NCI-H226 (cell line): ENCODE measurements at places on chromosomes 2 and 18.

DNA sequence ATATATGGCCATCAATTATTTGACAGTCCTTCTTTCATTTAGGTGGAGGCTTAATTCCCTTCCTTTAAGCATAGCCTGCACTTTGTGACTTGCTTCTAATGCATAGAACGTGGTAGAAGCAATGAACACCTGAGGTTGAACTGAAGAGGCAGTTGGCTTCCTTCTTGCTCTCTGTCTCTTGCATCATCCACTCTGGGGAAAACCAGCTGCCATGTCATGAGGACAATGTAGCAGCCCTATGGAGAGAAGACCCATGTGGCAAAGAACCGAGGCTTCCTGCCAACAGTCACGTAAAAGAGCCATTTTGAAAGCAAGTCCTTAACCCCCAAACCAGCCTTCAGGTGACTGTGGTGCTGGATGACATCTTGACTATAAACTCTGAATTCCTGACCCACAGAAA lies 46.8 kb downstream of the ATOH8 start:
- no peak for DNase-seq

DNA sequence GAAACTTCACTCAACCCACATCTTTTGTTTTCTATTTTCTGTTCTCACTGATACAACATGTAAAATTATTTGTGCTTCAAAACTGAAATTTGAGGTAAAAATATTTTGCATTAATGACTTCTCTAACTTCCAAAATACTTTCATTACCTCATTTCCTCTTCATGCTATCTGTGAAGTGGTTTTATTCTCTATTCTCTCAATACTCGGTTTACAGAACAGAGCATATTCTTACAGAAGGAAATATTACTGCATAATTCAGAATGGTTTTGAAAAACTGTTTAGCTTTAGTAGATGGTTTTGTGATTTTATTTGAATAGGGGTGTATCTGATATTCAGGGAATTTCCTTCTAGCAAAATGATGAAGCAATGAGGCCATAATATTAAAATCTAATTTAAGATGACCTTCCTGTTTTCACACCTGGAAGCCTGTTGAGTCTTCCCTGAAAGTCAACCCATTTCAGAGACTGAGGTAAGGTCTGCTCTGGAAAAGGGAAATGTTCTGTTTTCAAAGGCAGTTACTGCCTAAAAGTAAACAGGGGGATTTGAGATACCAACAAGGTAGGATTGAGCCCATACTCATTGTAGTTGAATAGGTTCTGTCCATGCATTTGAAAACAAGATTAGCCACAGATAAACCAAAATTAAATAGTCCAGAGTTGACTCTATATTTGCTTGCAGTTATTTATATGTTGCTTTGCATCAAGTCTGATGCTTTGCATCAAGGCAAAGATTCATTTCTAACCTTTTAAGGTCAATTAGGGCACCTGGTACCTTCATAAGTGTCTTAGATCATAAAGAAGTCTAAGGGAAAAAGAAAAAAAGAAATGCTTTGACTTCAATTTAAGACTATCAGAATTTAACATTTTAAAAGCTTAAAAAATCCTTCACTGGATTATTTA lies 50.8 kb upstream of the PEX13 start:
- no peak for DNase-seq

GRCh38 chr2:202114291-202114690 lies 41.2 kb downstream of the KIAA2012 start:
- no peak for DNase-seq

- DNase-seq, result no peak
Observed at GRCh38 chr2:80496775-80497174, 192.2 kb upstream of the LRRTM1 start.

GRCh38 chr18:33665641-33666040 lies 87.6 kb downstream of the ASXL3 start:
- no peak for DNase-seq

DNA sequence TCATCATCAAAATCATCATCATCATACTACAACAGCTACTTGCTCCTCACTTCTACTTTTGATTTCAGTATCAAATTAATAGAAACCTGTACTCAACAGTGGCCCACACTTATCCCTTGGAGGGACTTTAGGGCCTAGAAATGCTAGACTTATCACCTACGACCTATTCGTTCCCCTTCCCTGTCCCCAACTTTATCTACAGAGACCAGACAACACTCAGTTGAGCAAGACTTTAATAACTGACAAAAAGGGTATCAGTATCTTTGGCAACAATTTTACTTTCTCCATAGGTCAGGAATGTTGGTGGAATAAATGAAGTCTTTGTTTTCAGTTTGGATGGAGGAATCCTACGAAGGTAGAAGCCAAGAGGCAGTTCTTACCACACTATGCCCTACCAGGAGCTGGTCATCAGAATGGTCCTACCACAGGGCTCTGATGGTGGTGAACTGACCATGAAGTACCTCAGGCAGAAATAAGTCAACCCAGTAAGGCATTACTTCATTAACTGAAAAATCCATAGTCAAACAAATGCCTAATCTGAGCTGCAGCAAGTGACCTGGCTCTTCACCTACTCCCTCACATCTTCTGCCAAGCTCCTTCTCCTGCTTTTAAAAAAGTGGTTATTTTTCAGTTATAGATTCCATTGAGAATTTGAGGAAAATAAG lies 26.6 kb downstream of the MBD2 start:
- DNase-seq, result no peak

- DNase-seq, result no peak
Observed at GRCh38 chr2:68907920-68908253, 36.7 kb upstream of the BMP10 start.

DNA sequence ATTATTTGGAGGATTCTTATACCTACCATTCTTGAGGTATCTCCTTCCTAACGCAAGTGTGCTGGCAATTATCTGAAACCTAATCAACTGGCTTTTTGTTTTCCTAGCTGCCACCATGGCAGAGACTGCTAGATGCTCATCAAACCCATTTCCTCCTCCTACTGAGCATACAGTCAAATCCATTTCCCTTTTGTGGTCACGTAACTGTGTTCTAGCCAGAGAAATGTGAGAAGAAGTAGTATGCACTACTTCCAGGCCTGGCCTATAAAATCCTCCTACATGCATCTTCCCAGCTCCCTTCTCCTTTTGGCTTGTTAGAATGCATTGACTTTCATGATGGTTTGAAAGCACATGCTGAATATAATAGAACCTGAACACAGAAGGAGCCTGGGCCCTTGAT lies 494.1 kb upstream of the MEIS1 start:
- no peak for DNase-seq

DNA sequence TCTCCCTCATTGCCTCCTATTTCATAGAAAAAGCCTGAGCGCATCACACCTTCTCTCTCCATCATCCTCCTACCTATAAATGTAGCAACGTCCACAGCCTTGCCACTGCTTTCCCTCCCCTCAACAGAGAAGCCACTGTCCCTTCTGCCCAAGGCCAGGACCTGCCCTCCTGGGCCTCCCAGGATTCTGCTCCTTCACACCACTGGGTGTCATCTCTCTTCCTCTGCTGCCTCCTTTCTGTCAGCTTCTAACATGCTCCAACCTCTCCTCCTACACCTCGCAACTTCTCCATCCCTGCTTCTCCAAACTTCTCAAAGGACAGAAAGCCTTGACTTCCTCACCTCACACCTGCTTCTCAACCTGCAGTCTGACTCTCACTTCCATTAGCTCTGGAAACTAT lies 21.2 kb upstream of the ME2 start:
- no peak for DNase-seq

DNA sequence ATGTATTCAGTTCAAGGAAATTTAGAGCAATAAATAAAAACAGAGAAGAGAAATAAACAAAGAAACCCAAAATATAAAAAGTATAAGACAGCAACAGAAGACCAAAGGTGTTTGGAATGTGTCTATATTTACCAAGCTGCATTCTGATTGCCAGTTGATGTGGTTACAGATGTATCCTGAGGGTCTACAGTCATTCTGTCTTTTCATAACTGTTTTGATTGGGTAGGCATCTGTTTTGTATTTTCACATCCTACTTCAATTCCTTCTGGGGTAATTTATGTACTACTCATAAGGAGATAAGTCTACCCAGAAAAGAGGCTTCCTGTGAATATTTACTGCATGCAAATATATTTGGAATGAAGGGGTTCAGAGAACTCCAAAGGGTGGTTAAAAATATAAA lies 596.8 kb upstream of the GCFC2 start:
- no peak for DNase-seq

- DNase-seq, result no peak
Observed at GRCh38 chr2:126824663-126825062, 74.0 kb upstream of the TEX51 start.

DNA sequence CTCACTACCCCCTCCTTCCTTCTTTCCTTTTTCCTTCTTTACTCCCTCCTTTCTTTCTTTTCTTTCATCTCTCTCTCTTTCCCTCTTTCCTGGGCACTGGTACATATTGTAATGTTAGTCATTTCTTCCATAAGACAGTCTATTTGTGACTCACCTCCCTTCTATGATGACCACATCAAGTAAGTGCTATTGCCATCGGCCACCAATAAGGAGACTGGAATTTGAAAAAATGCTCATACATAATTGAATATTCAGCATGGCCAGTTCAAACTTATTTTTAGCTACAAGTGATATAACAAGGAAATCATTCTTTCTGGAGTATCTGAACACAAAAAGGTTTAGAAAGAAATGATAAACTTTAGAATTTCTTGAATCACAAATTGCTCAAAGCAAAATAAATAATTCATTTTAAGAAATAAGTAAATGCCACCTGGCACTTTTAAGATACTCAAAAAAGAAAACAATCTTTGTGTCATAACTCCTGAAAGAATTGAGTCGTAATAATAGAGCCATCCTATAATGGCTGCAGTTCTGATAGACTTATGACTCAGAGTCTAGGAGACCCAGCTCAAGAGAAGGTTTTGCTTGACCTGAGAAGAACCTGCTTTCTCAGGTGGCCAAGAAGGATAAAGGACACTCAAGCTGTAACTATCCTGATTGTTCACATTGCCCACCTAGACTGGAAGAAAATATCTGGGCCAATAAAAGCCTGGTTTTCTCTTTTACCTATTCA lies 51.6 kb upstream of the CCBE1 start:
- DNase-seq, result peak; percentile 7

- DNase-seq, result no peak
Observed at GRCh38 chr2:25490217-25490616, 148.5 kb upstream of the DNMT3A start.

GRCh38 chr2:128373451-128374000 lies 54.9 kb upstream of the HS6ST1 start:
- no peak for DNase-seq

DNA sequence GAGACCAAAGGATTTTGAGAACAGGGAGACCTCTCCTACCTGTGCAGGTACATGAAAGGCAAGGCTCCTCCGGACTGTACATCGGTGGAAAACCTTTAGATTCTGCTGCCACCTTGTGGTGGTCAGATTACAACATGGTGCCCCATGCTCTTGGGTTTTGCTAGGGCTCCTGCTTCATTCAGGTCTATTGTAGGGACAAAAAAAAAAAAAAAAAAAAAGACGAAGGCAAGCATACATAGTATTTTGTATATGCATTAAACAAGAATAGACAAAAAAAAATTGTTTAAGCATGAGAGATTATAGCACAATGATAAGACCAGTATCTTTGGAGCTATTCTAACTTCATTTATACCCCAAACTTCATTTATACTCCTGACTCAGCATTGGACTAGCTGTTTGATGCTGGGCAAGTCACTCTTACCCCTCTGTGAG lies 27.4 kb upstream of the SPR start:
- DNase-seq, result peak; percentile 50

GRCh38 chr2:17638196-17638743 lies 97.8 kb downstream of the VSNL1 start:
- DNase-seq, result no peak

GRCh38 chr2:59353306-59353921 lies 1112.3 kb upstream of the FANCL start:
- DNase-seq, result no peak

GRCh38 chr2:42788882-42789281 lies 3.5 kb downstream of the HAAO start:
- DNase-seq, result no peak

- no peak for DNase-seq
Observed at GRCh38 chr2:6945087-6945813, 28.0 kb downstream of the RNF144A start.

GRCh38 chr2:38613849-38614213 lies 11.1 kb upstream of the HNRNPLL start:
- DNase-seq, result no peak

DNA sequence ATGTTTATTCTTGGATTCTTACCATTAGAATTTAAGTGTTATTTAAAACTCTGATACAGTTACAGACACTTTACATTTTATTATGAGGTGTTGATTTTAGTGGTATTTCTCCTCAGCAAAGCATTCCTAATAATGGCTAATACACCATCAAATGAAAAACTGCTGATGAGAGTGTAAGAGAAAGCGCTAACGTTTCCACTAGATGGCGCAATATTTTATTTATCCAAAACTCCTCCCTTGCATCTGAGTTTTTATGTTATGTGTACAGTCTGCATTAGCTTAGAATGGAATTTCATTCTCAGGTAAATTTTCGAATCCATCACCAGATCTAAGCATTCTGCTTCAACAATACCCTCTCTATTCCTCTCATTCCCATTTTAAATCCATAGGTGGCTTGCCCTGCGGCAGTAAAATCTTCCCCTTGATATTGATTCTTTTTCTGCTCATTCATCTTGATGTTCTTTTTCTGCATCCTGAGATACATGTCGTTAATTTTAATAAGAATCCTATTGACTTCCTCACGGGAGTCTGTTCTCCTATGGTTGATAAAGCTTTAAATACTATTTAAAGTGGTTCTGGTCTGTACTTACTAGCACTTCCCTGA lies 53.9 kb downstream of the PRKRA start:
- no peak for DNase-seq

DNA sequence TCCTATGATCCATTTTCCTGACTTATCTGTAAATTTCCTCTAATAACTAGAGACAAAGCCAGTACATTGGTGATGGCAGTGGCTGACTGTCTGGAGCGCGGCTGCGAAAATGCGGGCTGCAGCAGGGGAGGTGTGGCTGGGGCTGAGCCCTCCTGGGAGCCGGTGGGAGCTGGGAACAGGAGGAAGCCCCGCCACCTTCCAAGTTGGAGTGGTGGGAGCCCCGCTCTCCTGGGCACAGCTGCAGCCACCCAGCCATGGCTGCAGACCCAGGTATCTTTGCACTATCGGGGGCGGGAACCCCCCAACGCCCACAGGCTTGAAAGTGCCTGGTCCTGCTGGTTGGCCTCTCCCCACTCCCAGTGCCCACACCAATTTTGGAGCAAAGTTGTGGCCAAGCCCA lies 633.0 kb upstream of the TMEFF2 start:
- no peak for DNase-seq

DNA sequence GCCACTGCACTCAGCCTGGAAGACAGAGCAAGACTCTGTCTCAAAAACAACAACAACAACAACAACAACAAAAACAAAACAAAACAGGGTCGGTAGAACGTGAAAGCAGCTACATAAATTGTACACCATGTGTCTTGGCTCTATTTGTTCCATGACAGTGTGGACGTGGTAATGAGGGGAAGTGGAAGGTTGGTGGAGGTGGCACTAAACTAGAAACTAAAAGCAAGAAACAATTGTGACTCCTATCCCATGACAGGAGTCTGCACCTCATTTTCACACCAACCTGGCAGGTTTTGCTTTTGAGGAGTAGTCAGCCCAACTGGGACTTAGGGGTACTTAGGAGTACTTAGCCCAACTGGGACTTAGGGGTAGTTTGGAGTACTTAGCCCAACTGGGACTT lies 62.5 kb upstream of the MRPS9 start:
- no peak for DNase-seq
